ENCODE measurements at places on chromosomes 2 and 18.

- no peak for DNase-seq
These were observed 39.9 kb downstream of the MYO3B start for GRCh38 chr2:170217778-170218251.

DNA sequence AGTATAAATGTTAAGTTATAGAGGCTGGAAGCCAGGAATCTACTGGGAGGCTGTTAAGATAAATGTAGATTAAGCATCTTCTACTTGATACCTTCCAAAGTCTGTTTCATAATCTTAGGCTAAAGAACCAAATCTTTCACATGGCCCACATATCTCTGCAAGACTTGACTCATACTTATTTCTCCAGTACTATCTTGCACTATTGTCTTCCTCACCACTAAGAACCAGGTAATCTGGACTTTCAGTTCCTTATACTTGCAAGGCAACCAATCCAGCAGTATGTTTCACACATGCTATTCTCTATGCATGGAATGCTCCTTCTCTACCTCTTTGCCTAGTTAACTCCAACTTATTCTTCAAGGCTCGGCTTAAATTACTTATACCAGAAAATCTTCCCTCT lies 62.2 kb downstream of the RBMS1 start:
- DNase-seq, result no peak

DNA sequence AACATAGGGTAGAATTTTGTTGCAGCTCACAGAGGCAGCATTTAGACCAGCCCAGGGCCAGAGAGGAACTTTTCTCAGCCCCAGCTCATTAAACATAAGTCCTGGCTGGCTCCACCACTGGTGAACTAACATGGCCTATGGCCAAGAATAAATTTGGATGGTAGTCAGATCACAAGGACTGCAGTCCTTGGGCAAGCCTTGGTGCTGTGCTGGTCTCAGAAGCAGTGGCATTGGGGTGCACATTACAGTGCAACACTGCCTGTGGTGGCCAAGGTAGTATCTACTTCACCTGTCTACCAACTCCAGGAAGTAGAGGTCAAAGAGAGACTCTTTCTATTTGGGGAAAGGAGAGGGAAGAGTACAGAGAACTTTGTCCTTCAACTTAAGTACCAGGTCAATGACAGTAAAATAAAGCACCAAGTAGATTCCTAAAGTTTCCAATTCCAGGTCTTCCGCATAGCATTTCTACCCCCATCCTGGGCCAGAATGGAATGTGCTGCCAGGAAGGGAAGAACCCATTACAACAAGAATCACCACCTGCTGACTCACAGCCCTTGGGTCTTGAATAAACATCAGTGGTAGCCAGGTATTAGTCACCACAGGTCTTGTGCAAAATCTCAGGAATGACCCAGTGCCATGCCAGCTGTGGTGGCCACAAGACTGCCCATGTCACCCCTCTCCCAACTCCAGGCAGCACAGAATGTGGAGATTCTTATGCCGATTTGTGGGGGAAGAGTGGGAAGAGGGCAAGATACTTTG lies 155.4 kb upstream of the FSIP2 start:
- peak; percentile 7 for DNase-seq

GRCh38 chr18:79987566-79987965 lies 797 bp downstream of the TXNL4A start:
- DNase-seq, result peak; percentile 45

GRCh38 chr2:17036361-17036760 lies 370.7 kb upstream of the CYRIA start:
- DNase-seq, result no peak

- DNase-seq, result no peak
These were observed 61.3 kb upstream of the SH3RF3 start for GRCh38 chr2:109067631-109068125.
